NCI-H460 (cell line): ENCODE measurements at places on chromosomes 3 and 15.

- no peak for DNase-seq
Measured at GRCh38 chr3:30026851-30027250, 579.5 kb upstream of the TGFBR2 start.

DNA sequence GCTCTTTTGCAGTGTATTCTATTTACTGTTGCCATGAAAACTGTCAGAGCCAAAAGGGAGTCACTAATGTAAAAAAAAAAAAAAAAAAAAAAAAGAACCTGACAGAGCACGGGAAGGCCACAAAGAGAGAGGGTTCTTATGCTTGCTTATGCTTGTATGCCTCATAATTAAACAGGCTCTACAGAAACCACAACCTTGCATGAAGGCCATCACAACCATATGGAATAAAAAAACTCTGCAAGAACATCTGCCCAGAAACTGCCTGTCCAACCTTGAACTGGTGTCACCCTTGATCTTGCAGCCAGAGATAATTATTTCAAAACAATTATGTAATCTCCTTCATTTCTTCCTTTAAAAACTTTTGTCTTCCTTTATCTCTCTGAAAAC is 50.1 kb downstream of the CFAP20DC start:
- no peak for DNase-seq

GRCh38 chr3:57141719-57142410 is 23.3 kb downstream of the IL17RD start:
- DNase-seq, result no peak

- no peak for DNase-seq
Measured at GRCh38 chr15:35603301-35603700, 57.3 kb upstream of the DPH6 start.

- DNase-seq, result no peak
Measured at GRCh38 chr3:14520967-14521366, 19.2 kb downstream of the GRIP2 start.

DNA sequence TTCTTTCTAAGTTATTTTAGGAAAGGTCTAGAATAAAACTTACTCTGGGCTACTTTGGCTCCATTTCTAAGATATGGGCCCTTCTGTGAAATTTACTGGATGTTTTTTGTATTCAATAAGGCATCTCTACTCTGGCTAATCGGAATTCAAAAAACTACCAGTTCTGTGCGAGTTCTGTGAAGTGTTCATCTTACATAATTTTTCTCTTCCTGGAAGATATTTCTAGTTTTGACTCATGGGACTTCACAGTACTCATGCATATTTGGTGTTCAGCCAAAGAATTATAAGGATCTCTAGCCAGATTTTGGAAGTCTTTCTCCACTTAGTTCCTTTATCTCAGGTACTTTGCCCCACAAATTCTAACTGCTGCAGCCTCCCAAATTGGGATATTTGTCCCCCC is 46.4 kb upstream of the MBNL1 start:
- DNase-seq, result no peak

GRCh38 chr15:88909956-88910831 is 3.0 kb downstream of the MFGE8 start:
- no peak for DNase-seq

- DNase-seq, result peak; percentile 26
Measured at GRCh38 chr3:127673191-127674100, 694 bp downstream of the ABTB1 start.

GRCh38 chr3:135806317-135806716 is 159.2 kb upstream of the PPP2R3A start:
- DNase-seq, result no peak

DNA sequence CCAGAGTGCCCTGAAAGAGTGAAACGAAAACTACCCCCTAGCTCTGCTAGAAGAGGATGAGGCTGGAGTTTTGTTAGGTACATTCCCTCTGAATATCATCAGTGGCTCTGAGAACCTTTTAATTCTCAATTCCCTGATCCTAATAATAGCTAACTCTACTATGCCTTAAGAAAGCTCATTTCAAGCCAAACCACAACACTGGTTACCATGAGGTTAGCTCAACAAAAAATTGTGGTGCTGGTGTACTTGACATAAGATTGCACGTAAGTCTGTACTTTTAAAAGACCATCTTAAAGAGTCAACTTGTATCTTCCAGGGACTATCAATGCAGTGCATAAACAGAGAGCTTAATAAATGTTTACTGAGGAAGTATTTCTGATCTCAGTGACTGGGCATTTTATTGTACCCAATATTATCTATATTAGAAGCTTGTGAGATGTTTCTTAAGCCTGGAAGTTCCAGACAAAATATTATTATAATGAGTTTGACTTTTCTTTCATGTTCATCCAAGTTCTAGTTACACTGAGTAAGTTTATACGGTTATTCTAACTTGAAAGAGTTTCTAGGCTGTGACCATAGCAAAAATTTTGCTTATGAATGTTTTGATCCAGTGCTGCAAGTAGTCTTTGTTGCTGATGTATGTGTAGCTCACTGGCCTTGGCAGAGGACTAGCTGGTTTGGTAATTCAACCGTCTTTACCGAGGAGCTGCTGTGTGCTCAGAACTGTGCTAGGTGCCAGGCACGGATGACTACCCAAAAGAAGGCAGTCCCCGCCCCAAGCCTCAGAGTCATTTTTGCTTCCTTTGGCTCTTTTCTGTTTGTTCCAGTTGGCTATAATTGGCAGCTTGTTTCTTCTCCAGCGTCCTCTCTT is 334.4 kb upstream of the TRIM42 start:
- DNase-seq, result no peak

- DNase-seq, result peak; percentile 51
Measured at GRCh38 chr15:33021806-33022389, 172.6 kb downstream of the FMN1 start.

DNA sequence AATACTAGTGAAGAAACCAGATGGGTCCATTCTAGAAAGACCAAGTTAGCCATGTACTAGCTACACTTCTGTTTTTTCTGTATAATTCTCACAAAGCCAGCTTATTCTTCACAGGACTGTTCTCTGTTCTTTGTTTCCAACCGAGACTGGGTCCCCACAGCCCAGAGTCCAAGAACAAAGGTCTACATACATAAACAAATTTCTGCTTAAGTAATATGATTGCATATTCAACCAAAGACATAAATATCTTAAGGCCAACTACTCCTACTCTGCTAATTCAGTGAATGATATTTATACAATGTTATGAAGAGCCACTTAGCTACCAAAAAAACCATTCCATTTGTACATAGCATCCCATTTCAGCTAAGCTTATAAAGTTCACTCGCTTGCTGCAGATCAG is 299.8 kb upstream of the CCDC54 start:
- no peak for DNase-seq

GRCh38 chr3:112074616-112075497 is 11.3 kb upstream of the C3orf52 start:
- peak; percentile 17 for DNase-seq

DNA sequence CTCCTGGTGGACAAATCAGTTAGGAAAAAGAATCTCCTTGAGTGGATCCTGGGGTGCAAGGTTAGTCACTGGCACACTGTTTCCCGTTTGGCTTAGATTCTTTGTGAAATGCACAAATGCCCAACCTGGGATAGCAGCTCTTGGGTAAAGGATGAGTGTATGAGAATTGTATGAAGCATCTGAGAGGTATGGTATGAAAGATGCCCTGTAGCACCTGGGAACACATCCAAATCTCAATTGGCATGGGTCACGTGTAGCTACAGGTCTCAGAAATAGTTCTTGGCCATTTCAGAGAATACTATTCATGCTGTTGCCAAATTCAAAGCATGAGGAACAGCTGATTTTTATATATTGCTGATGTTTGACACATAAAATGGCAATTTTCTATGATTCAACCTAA is 84.3 kb downstream of the KCNH8 start:
- no peak for DNase-seq
